ENCODE measurements at places on chromosomes 3 and 15.

DNA sequence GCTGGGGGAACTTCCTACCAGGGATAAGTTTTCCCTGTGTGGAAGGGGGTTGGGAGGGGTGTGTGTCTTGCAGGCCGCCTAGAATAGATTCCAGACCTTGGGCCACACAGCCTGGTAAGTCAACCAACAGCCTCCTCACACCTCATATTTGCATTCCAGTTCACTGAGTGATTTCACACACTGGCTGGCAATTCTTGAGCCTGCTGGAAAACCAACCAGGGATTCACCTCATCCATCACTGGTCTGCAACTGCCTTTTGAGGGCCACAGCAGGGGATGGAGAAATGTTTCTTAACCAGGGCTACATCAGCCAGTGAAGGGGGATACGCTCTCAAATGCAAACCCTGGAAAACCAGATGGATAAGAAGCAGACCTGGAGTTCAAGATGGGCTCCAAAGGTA is 2.0 kb downstream of the FSTL1 start:
- no peak for DNase-seq

DNA sequence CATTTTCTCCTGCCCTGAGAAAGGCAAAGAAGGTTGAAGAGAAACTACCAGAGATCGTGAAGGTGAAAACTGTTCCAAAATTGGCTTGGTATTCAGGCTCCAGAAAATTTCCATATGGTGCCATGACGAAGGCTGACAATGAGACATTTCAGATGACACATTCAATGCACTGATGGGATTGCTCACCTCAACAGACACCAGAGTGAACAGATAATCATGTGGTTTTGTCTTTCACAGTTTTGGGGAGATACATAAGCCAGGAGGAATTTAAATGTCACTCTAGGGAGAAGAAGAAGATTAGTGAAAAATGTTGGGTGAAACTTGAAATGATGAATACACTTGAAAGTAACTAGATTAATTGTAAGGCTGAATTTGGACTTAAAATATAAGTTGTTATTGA is 339.7 kb upstream of the EPHA3 start:
- no peak for DNase-seq

- DNase-seq, result no peak
Measured at GRCh38 chr3:14811684-14812083, 7.1 kb upstream of the FGD5 start.

DNA sequence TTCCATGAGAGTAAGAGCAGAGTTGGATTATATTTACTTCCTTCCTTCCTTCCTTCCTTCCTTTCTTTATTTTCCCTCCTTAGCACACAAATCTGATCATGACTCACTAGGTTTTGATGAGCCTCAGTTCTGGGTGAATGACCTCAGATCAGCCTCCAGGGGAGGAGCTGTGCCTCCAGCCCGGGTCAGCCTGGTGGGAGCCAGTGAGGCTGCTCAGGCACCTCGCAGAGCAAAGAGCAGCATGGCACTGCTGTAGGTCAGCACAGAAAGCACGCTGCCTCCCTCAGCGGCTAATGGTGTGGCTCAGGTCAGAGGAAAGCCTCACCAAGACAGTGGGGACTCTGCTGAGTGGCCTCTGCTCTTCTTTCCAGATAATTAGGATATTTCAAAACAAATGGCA is 108.5 kb downstream of the SYNPR start:
- no peak for DNase-seq

- DNase-seq, result no peak
Measured at GRCh38 chr3:159453036-159453435, 535.6 kb upstream of the IL12A start.

GRCh38 chr3:45981346-45982074 is 14.1 kb downstream of the FYCO1 start:
- no peak for DNase-seq

GRCh38 chr3:49346797-49347251 is 7.0 kb upstream of the USP4 start:
- DNase-seq, result no peak

DNA sequence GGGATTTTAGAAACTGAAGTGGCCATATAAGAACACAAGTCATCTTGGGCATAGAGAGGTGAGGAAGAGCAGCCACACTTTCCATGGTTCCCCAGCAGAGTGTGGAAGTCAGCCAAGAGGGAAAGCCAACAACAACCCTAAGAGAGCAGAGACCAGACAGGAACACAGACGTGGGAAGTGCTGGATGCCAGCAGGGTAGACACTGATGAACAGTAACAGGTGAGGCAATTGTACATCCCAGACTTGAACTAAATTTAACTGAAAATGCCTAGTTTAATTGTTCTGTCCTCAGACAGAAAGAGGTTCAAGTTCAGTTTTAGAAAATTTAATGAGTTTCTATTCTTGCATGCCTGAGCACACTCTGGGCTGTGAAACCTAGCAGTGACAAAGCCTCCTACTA is 212.1 kb downstream of the ATP8B4 start:
- no peak for DNase-seq

GRCh38 chr15:25864966-25865365 is 1.8 kb upstream of the ATP10A start:
- no peak for DNase-seq

DNA sequence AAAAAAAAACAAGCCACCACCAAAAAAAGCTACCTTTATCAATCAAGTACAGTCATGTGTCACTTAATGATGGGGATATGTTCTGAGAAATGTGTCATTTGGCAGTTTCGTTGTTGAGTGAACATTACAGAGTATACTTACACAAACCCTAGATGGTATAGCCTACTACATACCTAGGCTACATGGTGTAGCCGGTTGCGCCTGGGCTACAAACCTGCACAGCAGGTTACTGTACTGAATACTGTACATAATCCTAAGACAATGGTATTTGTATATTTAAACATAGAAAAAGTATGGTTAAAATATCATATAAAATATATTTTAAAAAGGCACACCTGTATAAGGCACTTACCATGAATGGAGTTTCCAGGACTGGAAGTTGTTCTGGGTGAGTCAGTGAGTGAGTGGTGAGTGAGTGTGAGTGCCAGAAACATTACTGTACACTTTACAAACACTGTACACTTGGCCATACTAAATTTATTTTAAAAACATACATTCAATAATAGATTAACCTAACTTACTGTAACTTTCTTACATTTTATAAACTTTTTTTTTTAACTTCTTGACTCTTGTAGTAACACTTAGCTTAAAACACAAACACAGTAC is 25.9 kb upstream of the JMJD7 start:
- DNase-seq, result no peak

GRCh38 chr3:14413381-14414071 is 11.1 kb downstream of the SLC6A6 start:
- no peak for DNase-seq

- peak; percentile 62 for DNase-seq
Measured at GRCh38 chr3:187737368-187738070, 7.7 kb downstream of the BCL6 start.

- DNase-seq, result no peak
Measured at GRCh38 chr15:101267320-101268104, 9.8 kb downstream of the SELENOS start.

GRCh38 chr3:172181932-172182586 is 142.7 kb downstream of the FNDC3B start:
- no peak for DNase-seq

DNA sequence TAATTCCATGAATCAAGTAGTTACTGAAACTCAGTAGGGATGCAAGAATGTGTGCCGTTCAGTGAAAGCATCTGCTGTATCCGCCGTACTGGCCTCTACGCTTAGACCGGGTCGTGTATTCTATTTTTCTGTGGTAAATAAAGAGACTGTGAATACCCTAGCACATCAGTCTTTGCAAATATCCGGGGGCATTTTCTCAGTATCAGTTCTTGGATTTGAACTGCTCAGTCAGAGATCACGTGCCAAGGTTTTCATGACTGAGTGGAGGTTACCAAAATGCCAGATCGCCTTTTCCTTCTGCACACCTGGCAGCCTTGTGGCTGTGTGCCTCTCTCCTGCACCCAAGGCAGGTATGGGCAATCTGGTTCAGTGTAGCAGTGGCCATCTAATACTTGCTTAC is 377.0 kb downstream of the OCA2 start:
- DNase-seq, result no peak

- DNase-seq, result no peak
Measured at GRCh38 chr3:114645392-114645791, 351.6 kb downstream of the TIGIT start.

DNA sequence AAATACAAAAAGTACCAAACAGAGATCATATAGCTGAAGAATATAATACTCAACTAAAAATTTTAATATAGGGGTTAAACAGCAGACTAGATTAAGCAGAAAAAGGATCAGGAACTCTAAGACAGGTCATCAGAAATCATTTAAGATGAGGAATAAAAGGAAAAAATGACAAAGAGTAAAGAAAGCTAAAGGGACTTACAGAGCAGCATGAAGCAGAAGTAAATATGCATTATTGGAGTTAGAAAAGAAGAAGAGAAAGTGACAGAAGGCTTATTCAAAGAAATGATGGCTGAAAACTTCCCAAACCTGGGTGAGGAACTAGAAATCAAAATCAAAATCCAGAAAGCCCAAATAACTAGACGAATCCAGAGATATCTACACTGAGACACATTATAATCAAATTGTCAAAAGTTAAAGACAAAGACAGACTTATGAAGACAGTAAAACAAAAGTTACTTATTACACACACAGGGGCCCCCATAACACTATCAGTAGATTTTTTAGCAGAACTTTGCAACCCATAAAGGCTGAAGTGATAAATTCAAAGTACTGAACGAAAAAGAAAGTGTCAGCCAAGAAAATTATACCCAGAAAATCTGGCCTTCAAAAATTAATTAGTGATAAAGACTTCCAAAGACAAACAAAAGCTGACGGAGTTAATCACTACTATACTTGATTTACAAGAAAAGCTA is 95.6 kb downstream of the SCAPER start:
- DNase-seq, result no peak

- DNase-seq, result no peak
Measured at GRCh38 chr3:106183762-106184391, 315.1 kb upstream of the CBLB start.

GRCh38 chr3:98583766-98584165 is 9.6 kb downstream of the CPOX start:
- no peak for DNase-seq

DNA sequence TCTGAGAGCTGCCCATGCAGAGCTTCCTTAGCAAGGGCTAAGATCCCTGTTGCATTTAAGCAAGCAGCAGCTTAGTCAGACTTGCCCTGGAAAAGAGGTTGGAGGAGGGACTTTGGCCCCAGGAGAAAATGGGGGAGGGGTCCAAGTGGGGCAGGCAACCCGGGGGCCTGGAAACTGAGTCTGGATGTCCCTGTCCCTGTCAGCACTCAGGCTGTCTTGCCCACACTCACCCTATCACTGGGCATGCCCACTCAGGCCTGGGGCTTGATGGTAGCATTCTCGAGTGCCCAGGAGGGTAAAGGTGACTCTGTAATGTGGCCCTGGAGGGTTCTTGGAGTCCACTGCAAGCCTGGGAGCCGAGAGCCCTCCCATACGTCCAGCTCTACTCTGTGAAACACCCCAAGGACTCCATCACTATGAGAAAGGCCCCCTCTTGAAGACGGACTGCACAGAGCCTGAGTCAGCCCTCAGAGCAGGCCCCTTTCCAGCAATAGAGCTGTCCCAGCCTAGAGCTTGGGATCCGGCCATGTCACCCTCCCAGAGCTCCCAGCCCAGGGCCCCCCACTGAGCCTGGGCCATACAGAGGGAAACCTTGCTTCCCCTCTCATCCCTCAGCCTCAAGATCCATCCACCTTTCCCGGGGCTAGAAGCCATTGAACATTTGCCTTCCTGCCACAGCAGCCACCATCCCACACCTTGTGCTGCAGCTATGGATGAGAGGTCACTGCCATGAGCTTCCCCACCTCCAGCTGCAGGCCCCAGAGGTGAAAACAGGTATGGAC is 13.4 kb downstream of the MYL3 start:
- DNase-seq, result no peak

GRCh38 chr3:194395778-194396538 is 3.1 kb downstream of the GP5 start:
- DNase-seq, result peak; percentile 40

DNA sequence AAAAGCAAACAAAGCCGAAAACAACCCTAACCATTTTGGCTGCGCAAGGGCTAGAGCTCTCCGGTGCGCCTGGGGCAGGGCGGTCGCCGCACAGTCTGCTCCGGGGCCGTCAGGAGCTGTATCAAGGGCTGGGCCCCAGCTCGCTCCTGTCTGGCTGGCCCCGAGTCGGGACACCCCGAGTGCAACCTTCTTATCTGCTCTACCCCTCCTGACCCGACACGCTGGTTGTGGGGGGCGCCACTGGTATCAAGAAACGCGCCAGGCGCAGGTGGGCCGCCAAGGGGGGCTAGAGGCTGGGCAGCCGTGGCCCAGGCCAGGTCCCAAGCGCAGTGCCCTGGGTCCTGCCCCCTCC is 36.0 kb downstream of the NR2F2 start:
- DNase-seq, result no peak

DNA sequence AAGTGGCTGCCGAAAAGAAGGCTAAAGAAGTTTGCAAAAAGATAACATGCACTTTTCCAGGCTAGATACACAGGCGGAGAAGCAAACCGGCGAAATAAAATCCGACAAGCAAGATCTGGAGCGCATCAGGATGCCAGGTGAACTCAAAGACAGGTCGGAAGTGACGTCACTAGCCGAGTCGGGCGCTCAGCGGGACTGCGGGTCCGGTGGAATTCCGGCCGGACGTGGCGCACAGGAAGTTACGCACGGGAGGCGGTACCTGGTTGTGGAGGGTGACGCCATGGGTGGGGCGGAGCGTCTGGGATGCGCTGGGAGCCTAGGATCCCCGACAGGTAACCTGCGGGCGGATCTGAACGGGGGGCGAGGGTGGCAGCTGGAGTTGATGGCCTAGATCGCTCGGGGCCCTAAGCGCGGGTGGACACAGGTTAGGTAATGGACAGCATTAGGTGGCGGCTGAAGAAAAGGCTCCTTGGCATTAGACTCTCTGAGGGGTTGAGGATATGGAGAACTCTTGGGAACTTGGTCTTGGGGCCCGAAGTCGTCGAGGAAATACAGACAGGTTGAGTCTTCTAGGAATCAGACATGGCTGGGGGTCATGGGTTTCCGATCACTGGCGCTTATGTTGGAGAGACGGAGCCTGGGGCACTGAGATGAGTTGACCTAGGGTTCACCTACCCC is 29.0 kb upstream of the EHHADH start:
- DNase-seq, result peak; percentile 93

- no peak for DNase-seq
Measured at GRCh38 chr3:133930341-133930933, 34.8 kb upstream of the RAB6B start.

DNA sequence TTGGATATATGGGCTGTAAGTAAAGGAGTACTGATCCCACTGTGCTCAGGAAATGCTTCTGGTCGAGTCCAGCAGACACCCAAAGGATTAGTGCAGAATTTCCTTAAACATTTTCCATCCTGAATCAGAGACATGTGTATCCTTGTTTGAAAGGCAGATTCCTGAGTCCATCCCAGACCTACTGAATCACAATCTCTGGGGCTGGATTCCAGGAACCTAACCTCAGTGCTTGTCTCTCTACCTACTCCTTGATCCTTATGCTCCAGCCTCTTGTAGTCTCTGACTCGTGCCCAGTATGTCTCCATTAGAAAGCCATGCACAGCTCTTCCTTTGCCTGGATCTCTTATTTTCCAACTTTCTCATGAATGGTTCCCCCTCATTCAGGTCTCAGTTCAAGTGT is 585.8 kb downstream of the NLGN1 start:
- no peak for DNase-seq

GRCh38 chr3:89762405-89762804 is 655.0 kb downstream of the EPHA3 start:
- no peak for DNase-seq

GRCh38 chr3:77039606-77040171 is at the start of gene ROBO2:
TSS of gene ROBO2 (plus strand) at chr3:77040099. CDS start at chr3:77040786, 687 bp downstream.
- no peak for DNase-seq
